ENCODE measurements at places on chromosomes 5 and 9.

DNA sequence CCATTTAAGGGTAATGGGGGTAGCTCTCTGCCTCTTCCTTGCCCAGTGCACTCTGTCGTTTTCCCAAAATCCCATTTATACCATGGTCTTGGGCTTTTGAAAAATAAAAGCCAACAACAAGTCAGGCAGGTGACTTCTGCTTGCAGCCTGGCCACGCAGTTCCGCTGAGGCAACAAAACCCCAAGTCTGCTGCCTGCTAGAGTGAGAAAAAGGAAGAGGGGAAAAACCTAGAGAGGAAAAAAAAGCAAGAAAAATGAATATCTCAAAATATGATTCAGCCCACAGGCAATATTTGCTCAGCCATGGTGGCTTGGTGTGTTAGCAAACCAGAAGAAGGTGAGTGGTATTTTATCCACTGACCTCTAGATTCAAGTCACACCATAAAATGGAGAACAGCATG lies 148.2 kb upstream of the FSTL4 start:
- no peak for DNase-seq

GRCh38 chr9:20289423-20290010 lies 332.8 kb downstream of the MLLT3 start:
- no peak for DNase-seq

- no peak for DNase-seq
Measured at GRCh38 chr5:58800861-58801540, 218.1 kb downstream of the RAB3C start.

GRCh38 chr9:124858330-124859046 lies 3.3 kb downstream of the RPL35 start:
- no peak for DNase-seq

DNA sequence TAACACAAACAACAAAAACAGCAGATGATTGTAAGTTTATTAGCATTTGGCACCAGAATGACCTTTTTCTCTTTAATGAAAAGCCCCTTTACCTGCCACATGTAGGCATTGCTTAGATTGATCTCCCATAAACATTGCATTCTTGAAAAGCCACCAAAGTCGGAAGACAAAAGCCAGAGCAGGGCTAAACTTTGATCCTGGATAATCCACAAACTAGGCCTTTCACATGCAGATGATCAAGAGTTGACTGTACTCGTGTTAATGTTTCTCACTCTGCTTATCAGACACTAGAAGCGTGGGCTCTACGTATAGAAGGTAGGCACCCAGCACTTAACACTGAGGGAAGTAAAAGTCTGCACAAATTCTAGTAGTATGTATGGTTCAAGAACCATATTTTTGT lies 21.0 kb upstream of the PHF2 start:
- DNase-seq: no peak

GRCh38 chr5:16841416-16841815 lies 94.7 kb downstream of the MYO10 start:
- DNase-seq: no peak

GRCh38 chr5:169423580-169424278 lies 122.8 kb upstream of the SLIT3 start:
- DNase-seq: no peak

GRCh38 chr9:85056203-85056572 lies 386.7 kb downstream of the NTRK2 start:
- DNase-seq: no peak

DNA sequence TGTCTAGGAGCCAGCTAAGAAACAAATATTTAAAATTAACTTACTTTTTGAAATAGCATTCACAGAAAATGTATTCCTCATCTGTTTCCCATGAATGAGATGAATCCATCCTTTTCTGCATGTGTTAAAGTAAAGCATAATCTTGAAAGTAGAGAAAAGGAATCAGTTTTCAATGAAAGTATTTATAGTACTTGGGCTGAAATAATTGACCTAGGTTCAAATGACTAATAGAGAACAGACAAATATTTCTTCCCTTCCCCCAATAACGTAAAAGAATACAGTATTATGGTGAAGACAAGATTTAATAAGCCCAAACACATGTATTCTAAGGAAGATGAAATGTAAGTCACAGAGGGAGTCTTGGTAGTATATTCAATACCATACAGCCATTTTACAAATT lies 403.5 kb downstream of the ZNF608 start:
- DNase-seq: no peak

DNA sequence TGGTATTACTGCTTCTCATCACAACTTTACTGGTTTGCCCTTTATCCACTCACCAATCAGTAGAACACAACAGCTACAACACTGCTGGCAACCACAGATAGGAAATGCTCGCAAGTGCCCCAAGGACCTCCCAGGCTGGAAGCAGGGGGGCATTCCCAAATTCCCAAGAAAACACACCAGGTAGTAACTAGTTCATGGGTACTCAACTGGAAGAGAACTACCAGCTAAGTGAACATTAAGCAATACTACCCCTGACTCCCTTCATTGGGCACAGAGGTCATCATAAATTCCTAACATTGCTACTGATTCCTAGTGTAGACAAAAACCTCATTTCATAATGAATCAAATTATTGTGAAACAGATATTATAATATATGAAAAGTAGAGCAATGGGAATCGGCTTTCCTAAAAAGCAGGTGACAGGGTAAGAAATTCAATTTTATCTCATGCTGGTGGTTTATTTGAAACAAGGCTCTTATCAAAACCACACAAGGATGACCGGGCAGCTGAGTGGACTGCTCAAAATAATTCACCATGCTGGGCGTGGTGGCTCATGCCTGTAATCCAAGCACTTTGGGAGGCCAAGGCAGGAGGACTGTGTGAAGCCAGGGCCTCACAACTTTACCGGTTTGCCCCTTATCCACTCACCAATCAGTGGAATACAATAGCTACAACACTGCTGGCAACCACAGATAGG lies 81.6 kb downstream of the TLE1 start:
- no peak for DNase-seq

- no peak for DNase-seq
Measured at GRCh38 chr5:67679184-67679841, 482.7 kb upstream of the CD180 start.

DNA sequence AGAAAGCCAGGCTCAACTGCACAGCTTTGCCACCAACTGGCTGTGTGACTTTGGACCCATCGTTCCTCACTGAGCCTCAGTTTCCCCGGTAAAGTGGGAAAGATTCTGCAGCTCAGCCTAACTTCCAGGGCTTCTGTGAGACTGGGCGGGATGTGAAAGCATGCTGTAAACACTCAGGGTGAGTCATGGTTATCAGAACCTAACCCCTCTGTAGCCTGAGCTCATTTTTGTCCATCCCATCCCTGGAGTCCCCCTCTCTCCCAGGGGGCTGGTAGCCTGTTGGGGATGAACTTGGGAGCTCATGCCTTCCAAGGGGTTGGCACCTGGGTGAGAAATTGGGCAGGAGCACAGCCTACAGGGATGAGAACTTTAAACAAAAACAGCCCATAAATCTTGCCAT lies 2.3 kb downstream of the CCDC69 start:
- DNase-seq: no peak

GRCh38 chr5:159133041-159133741 lies 33.5 kb upstream of the EBF1 start:
- DNase-seq: no peak

DNA sequence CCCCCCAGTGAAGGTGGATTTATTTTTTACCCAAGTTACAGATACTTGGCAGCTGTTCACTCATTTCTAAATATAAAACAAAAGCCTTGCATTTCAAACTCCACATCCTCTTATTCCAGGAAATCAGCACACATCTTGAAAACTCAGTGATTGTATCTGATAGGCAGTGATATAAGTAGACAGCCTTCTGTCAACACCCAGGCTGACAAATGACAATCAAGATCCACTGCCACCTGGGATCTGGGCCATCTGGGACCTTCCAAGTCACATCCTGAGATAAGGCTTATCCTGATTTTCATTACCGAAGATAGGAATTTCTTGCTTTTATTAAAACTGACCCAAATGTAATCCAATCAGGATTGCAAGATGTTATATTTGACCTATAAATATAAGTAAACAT lies 201.3 kb upstream of the PUM3 start:
- DNase-seq: no peak

- DNase-seq: no peak
Measured at GRCh38 chr5:151075698-151076331, 5.0 kb downstream of the TNIP1 start.

- DNase-seq: no peak
Measured at GRCh38 chr5:112203229-112203628, 215.8 kb downstream of the EPB41L4A start.

DNA sequence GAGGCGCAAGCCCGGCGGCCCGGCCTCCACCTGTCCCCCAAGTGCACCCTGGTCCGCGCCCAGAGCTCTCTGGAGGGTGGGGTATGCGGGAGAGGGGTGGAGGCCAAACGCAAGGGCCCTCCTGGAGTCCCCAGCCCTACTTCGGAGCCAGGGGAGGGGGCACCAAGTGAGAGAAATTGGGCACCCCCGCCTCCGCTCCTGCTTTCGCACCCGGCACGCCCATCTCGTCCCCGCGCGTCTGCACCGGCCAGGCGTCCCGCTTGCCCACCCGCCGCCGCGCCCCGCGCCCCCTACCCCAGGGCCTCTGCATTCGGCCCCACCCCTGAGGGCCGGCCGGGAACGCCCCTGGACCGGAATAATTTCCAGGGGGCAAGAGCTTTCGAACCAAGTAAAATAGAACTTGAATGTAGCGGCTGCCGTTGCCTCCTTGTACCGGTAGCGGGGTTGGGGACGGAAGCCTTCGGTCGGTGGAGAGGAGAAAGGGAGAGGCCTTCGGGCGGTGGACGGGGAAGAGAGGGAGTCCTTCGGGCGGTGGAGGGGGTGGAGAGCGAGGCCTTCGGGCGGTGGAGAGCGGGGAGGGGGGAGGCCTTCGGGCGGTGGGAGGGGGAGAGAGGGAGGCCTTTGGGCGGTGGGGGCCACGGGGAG lies 694 bp upstream of the PHPT1 start:
- no peak for DNase-seq

- no peak for DNase-seq
Measured at GRCh38 chr5:112472614-112473013, 53.5 kb upstream of the EPB41L4A start.

- no peak for DNase-seq
Measured at GRCh38 chr5:1448511-1449011, 3.3 kb upstream of the SLC6A3 start.

DNA sequence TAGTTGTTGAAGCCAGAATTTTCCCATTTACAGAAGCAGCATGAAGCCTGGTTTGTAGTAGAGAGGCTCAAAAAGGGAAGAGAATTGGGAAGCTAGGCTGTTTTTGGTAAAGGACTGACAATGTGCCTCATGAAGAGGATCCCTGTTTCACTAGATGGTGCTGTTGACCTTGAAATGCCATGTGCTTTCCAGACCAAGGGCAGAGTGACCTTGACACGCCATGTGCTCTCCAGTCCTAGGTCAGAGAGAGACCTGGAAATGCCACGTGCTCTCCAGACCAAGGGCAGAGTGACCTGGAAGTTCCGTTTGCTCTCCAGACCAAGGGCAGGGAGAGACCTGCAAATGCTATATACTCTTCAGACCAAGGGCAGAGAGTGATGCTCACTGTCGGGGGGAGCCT lies 32.0 kb downstream of the UNC13B start:
- no peak for DNase-seq

- DNase-seq: no peak
Measured at GRCh38 chr9:35322075-35322885, 160.5 kb downstream of the UNC13B start.
